Mesothelial cell of epicardium (in vitro differentiated cells): ENCODE measurements at places on chromosomes 16 and 17.

DNA sequence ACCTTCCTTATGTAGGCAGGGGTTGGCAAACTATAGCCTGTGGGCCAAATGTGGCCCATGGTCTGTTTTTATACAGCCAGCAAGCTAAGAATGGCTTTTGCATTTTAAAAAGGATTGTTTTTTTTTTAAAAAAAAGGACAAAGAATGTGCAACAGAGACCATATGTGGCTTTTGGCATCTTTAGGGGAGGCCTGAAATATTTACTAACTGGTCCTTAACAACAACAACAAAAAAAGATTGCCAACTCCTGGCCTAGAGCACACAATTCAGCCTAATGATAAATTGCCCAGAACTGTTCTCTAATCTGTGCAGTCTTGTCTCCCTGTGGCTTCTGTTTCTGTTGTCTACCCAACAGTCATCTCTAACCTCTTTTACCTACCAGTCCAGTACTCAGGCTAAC lies 67.1 kb downstream of the SSH2 start:
- no peak for DNase-seq

DNA sequence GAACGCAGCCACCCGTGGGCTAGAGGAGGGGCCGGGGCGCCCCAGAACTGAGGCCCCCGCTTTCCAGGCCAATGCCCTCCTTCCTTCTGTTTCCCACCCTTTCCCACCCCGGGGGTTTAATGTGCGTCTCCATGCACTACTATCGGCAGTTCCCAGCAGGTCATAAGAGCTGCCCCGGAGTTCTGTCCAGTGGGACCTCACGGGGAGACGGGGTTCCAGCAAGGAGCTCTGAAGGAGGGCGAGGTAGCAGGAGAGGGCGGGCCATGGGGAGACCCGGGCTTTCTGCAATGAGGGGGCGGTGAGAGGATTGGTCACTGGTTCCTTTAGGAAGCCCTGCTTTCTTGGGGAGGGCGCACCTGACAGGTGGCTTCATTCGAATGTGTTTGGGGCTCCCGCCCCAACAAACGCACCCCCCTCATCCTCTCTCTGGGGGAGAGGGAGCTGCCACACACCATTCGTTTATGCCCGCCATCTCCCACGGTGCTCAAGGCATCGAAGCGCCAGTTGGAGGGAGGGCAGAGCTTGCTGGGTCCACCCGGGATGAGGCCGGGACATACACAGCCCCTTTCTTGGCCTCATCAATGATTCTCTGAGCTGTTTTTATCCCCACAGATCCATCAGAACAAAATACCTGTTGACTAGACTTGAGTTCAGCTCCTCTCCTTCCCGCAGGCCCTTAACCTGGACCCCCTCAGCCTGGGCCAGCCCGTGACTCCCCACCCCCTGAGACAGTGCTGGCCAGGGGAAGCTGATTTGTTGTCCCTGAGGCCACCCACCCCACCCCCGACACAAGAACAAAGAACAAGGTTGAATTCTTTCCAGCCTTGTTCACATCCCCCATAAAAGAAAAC lies 44.1 kb downstream of the SLC7A5 start:
- no peak for DNase-seq

GRCh38 chr16:85483424-85483823 lies 129.7 kb upstream of the GSE1 start:
- DNase-seq, result no peak

DNA sequence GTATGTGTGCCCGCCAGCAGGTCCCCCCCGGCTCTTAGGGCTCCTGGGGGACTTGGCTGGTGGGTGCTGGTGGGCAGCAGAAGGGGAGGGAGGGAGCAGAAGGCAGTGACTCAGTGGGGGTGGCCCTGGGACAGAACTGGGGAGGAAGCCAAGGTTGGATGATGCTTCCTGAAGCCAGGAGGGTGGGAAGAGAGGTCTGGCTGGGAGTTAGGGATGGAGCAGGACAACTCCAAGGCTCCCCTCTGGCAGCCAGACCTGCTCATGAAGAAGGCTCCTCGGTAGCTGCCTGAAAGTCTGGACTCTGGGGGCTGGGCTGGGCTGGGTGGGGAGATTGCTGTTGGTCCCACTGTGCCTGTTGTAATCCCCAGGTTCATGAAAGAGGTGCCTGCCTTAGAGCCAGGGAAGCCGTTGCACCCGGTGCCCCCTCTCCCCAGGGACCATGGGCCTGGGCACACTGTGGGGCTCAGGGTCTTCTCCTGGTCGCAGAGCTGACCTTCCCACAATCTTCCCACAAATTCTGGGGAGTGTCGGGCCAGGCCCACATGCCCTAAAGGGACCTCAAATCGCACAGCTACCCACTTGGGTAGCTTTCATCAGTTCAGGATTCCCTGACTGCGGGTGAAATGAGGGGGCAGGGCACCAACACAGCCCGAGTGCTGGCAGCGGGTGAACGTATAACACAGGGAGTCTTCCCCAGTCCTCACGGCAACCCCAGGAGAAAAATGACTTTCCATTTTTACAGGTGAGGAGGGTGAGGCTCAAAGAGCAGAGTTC lies 1.1 kb upstream of the PLEKHG4 start:
- no peak for DNase-seq
